Right lung (tissue), 10 donors: ENCODE measurements at places on chromosomes 1 and 21. TPM values are rescaled to one million over a fixed set of nuclear protein-coding genes. Genes with fewer than 3 reads are reported as not detected.

Gene ARMH1
- polyA plus RNA-seq = 6.3 TPM

- DNase-seq = peak; percentile 84
These were observed 1.6 kb upstream of the DYRK3 start for GRCh38 chr1:206633708-206634121.

GRCh38 chr1:165484532-165484931 lies 39.6 kb upstream of the RXRG start:
- DNase-seq = no peak

GRCh38 chr1:178052650-178053461 lies 41.0 kb upstream of the RASAL2 start:
- DNase-seq = peak; percentile 51

DNA sequence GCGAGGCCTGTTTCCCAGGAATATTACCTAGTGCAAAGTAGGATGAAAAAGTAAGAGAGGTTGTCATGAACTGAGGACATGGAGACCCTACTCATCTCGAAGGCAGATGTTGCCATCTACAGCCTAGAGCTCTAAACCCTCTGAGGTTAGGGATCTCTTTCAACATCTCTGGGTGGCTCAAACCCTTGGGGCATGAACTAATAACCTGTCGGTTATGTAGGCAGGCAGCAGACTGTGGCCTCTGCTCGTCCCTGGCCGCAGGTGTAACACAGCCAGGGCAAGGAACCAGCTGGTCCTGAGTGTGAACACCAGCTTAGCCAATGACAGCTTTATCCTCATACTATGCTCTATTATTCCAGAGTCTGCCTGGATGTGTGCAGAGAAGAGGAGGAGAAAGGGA lies 13.2 kb downstream of the CAPZB start:
- no peak for DNase-seq

DNA sequence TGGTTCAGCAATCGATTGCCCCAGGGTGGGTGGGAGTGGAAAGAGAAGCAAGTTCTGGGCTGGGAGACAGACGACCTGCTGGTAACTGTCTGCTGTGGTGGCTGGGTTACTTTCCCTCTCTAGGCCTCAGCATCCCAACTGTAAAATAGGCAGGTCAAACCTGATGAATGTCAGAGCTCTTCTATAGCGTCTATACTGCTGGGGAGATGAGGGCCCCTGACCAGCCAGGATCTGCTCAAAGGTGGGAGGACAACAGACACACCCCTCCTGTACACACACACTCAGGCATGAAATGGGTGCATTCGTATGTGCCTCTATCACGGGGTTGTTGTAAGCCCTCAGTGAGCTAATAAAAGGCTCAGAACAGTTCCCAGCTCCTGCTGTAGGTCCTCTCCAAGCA lies 12.7 kb upstream of the EPHB2 start:
- DNase-seq = no peak

DNA sequence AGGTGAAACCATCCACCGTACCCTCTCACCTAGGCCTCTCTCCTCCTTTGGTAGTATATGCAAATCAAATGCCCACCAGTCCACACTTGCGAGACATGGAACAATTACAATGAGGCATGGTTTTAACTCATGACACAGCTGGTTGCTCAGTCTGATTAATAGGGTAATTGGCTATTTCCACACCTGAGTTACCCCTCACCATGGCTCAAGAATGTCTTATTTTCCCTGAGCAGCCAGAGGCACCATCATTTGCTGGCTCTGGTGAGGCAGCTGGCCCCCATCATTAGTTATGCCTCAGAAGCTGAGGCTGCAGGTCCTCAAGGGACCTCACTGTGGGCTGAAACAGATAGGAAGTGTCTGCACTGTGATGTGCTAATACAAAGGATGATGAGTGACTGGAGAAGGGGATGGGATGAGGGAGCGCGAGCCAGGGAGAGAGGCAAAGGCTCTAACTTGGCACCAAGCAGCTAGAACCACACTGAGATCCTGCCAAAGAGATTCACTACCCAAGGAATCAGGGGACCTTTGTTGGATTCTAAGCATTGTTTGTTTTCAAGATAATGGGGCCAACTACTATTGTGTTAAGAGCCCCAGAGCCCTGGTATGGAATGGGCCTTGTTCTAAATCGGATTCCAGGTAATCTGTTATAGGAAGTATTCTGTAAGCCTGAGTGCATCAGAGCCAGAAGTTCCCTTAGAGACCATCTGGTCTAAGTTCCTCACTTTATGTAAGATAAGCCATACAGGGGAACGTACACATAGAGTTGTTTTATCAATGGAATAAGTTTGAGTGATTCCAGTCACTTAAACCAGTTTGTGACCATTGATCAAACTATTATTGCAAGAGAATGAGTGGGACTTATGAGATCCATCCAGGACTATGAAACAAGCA lies 80.0 kb upstream of the CNTN2 start:
- no peak for DNase-seq

DNA sequence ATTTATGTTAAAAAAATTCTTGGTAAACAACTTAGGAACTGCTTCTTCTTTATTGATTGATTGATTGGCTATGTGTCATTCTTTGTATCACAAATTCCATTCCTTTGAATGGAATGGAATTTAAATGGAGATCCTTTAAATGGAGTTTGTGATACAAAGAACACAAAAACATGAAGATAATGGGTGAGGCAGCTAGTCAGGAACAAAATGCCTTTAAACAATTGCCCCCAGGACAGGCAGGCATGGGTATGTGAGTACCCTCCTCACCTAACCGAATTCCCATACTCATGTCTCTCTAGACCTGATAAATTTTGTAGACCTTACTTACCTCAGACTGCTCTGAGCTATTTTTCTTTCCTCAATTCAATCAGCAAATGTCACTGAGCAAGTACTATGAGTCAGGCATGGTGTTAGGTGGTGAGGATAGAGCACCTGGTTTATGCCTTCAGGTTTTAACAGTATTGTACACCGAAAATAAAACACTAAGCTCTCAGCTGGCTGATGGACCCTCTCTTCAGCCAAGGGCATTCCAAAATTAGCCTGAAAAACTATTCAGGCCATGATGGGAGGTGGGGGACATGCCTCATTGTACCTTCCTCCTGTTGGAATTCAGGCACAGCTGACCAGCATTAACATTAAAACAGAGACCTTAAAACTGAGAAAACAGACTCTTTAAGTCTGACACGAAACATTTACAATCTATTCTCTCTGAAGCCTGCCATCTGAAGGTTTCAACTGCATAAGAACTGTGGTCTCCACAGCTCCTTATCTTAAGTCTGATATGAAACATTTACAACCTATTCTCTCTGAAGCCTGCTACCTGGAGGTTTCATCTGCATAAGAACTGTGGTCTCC lies 58.9 kb downstream of the OLFML3 start:
- no peak for DNase-seq

- peak; percentile 83 for DNase-seq
These were observed 179.4 kb downstream of the HIVEP3 start for GRCh38 chr1:41739061-41739955.
